ENCODE measurements at places on chromosomes 2 and 18.

DNA sequence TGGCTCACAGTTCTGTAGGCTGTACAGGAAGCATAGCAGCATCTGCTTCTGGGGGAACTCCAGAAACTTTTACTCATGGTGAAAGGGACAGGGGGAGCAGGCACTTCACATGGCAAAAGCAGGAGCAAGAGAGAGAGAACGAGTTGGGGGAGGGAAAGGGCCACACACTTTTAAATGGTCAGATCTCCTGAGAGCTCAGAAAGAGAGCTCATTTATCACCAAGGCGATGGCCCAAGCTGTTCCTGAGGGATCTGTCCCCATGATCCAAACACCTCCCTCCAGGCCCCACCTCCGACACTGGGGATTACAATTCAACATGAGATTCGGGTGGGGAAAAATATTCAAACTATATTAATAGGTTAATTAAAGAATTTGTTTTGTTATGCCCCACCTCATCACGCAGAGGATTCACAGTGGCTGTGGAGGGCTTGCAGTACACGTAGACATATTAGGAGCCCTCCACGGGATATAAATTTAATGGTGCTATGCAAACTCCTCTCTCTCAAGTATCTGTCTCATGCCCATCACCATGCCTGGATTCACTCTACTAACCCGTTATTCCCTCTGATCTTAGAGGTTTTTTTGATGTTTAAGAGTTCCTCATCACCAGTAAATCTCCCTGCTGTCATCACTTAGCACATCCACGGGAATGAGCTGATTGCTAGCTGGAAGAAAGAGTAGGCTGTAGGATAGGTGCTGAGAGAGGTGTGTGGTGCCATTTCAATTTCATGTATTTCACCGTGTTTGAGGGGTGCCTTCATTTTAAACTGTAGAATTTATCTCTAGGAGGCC lies 84.5 kb upstream of the ARHGAP28 start:
- DNase-seq = no peak

- DNase-seq = peak; percentile 42
These were observed 57.3 kb upstream of the SULT1C3 start for GRCh38 chr2:108182489-108182888.

GRCh38 chr2:33409417-33409955 lies 67.0 kb upstream of the RASGRP3 start:
- DNase-seq = no peak

GRCh38 chr2:4979111-4979510 lies 713.1 kb upstream of the SOX11 start:
- no peak for DNase-seq
